T-helper 17 cell (primary cell): ENCODE measurements at places on chromosomes 12 and 14. TPM values are rescaled to one million over a fixed set of nuclear protein-coding genes. Genes with fewer than 3 reads are reported as not detected.

- DNase-seq = peak; percentile 1
These were observed 157.4 kb downstream of the KIF26A start for GRCh38 chr14:104295681-104296387.

GRCh38 chr12:65823513-65824375 is 539 bp upstream of the HMGA2 start:
- DNase-seq = no peak

Gene LRFN5
- not detected for total RNA-seq

DNA sequence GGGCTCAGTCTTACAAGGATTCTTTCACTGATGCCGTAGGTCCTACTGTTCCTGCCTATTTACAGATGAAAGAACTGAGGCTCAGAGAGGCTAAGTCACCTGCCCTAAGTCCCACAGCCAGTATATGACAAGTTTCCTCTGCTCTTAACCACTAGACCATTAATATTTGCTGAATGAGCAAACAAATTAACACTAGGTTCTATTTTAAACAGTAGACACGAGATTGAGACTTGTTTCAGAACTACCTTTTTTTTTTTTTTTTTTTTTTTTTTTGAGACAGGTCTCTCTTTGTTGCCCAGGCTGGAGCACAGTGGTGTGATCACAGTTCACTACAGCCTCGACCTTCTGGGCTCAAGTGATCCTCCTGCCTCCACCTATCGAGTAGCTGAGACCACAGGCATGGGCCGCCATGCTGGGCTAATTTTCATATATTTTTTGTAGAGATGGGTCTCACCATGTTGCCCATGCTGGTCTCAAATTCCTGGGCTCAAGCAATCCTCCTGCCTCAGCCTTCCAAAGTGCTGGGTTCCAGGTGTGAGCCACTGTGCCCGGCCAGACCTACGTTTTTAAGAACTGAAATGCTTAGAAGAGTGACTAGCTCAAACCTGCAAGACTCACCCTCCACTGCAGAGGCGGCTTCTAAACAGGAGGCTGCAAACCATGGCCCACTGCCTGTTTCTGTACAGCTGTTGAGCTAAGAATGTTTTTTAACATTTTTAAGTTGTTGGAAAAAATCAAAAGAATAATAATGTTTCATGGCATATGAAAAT is 12.9 kb downstream of the SYNE3 start:
- no peak for DNase-seq

Gene DDN
- 0.70 TPM for total RNA-seq

GRCh38 chr12:118397708-118398440 is 21.5 kb downstream of the SUDS3 start:
- DNase-seq = no peak

- no peak for DNase-seq
These were observed 44.0 kb upstream of the EAPP start for GRCh38 chr14:34583525-34583924.
